Transverse colon (tissue), 4 donors: ENCODE measurements at places on chromosomes 13 and 19.

- no peak for DNase-seq
Measured at GRCh38 chr13:27014406-27015359, 156.9 kb downstream of the USP12 start.

DNA sequence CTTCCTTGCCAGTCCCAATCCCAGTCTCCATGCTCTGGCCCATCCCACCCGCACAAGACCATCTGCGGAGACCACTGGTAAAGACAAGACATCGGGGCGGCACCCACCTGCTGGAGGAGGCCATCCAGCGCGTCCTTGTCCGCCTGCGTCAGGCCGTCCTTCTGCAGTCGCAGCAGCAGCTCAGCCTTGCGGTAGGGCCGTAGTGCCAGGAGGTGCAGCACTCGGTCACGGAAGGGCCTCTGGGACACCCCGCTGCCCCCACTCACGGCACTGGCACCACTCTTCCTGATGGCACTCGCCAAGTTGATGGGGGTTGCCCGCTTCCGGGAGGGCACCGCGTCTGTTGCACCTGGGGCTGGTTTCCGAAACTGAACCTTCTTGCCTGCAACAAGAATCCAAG lies 23.5 kb upstream of the ISYNA1 start:
- no peak for DNase-seq

- no peak for DNase-seq
Measured at GRCh38 chr13:70668293-70668692, 560.0 kb upstream of the KLHL1 start.

- DNase-seq: no peak
Measured at GRCh38 chr13:98930151-98930591, 47.7 kb downstream of the DOCK9 start.

GRCh38 chr19:33519416-33519815 lies 2.2 kb downstream of the PEPD start:
- no peak for DNase-seq

GRCh38 chr13:42847891-42848663 lies 66.7 kb downstream of the FAM216B start:
- no peak for DNase-seq

- no peak for DNase-seq
Measured at GRCh38 chr19:6580313-6580712, 10.6 kb downstream of the CD70 start.

DNA sequence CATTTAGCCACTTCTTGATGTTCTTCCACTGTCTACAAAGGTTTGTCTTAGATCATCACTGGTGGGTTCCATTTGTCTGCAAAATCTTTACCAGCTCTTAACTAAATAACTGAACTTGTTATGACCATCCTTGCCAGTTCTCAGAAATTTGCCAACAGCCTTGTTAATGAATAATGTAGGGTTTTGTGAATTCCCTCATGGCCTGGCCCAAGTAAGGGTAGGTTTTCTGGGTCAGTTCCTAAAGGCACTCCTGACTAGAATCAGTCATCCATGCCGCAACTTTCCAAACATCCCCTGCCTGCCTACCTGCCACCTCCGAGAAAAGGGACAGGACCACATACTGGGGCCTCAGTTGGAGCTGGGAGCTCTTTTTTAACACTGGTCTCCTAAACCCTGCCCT lies 4.0 kb downstream of the COL4A1 start:
- DNase-seq: no peak
